Sigmoid colon (tissue), 7 donors: ENCODE measurements at places on chromosomes 13 and 19. TPM values are rescaled to one million over a fixed set of nuclear protein-coding genes. Genes with fewer than 3 reads are reported as not detected.

DNA sequence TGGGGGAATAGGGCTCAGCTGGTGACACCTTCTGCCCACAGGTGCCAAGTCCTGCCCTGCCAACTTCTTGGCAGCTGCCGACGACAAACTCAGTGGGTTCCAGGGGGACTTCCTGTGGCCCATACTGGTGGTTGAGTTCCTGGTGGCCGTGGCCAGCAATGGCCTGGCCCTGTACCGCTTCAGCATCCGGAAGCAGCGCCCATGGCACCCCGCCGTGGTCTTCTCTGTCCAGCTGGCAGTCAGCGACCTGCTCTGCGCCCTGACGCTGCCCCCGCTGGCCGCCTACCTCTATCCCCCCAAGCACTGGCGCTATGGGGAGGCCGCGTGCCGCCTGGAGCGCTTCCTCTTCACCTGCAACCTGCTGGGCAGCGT, 2.1 kb downstream of the P2RY11 start:
- DNase-seq: no peak

GRCh38 chr19:44745341-44745831, 3.1 kb upstream of the BCL3 start:
- peak; percentile 88 for DNase-seq

- DNase-seq: peak; percentile 25
These were observed 4.8 kb upstream of the C1QTNF9 start for GRCh38 chr13:24304620-24305019.

DNA sequence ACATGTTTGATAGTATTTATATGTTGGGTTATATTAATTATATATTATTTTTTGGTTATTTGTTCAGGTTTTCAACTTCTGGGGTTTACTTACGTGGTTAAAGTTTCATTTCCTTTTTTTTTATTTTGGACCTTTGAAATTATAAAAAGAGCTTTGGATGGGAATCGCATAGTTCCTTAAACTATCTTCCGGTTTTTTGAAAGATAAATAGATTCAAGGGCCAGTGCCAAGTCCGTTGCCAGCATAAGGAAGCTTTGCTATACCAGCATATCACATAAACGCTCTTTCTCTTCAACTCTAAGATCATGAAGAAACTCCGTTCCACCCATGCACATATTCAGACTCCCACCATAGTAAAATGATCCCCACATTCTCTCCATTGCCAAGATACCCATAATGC, 7.4 kb upstream of the OXGR1 start:
- DNase-seq: no peak

DNA sequence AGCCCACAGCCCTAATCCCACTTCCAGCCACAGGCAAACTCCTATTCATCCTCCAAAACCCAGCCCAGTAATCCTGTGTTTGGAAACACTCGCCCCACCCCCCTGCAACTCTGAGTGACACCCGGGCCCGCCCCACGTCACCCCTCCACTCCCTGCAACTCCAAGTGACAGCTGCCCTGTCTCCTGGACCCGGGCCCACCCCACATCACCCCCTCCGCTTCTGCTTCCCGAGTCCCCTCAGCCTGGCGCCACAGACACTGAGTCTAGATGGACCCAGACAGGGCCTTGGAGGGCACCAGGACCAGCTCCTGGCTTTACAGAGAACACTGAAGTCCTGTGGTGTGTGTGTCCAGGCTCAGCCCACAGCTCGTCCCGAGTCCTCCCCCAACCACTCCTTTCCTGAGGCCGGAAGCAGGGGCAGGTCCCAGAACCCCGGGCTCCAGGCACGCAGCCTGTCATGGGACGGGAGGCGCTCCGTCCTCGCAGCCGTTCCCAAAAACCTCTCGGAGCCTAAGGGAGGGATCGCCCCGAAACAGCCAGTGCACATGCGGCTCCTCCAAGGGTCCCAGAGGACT, 7.7 kb downstream of the REXO1 start:
- DNase-seq: no peak

DNA sequence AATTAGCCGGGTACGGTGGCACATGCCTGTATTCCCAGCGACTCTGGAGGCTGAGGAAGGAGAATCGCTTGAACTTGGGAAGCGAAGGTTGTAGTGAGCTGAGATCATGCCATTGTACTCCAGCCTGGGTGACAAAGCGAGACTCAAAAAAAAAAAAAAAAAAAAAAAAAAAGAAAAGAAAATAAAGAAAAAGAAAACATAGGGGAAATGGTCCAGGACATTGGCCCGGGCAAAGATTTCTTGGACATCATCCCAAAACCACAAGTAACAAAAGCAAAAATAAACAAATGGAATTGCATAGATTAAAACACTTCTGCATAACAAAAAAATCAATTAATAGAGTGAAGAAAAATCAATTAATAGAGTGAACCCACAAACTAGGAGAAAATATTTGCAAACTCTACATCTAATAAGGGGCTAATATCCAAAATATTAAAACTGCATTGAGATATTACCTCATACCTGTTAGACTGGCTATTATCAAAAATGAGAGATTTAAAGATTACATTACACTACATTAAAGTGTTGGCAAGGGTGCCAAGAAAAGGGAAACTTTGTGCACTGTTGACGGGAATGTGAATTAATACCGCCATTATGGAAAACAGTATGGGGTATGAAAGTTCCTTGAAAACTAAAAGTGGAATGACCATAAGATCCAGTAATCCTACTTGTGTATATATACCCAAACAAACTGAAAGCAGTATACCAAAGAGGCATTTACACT, 18.5 kb upstream of the ABCC4 start:
- no peak for DNase-seq

DNA sequence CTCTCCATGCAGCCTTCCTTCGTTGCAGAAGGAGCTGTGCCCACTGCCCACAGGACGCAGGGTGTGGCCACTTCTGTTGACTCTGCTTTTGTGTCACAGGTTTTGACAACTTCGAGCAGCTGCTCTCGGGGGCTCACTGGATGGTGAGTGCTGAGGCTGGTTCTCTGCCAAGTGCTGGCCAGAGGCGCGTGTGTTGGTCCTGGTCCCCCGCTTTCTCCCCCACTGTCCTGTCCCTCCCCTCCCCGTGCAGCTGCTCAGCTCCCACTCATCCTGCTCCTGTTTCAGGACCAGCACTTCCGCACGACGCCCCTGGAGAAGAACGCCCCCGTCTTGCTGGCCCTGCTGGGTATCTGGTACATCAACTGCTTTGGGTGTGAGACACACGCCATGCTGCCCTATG, 10.6 kb upstream of the PDCD2L start:
- no peak for DNase-seq

DNA sequence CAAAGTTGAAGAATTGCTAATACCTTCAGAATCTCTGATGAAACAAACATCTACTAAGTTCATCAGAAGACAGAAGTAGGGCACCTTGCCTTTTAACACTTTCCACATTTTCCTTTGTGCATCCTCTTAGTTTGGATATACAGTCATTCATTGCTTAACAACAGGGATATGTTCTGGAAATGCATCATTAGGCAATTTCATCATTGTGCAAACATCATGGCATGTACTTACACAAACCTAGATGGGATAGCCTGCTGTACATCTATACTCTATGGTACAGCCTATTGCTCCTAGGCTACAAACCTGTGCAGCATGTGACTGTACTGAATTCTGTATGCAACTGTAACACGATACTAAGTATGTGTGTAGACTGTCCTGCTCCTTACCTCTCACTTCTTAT, 169.8 kb downstream of the SUCLA2 start:
- DNase-seq: no peak

GRCh38 chr13:110521296-110521680, 40.2 kb downstream of the RAB20 start:
- DNase-seq: no peak

Gene C19orf81
- not detected for total RNA-seq

Gene KBTBD7
- 7.1 TPM for total RNA-seq

Gene LMTK3
- 1.1 TPM for total RNA-seq

Gene ZNF613
- total RNA-seq: 7.1 TPM
